Stimulated activated CD8-positive, alpha-beta memory T cell treated with anti-CD3 and anti-CD28 coated beads, Interleukin-7, amount 100 ng/mL, for 1 hour (primary cell): ENCODE measurements at places on chromosomes 3 and 15.

GRCh38 chr3:173745952-173746682 is 348.6 kb downstream of the NLGN1 start:
- DNase-seq, result no peak

GRCh38 chr3:24495326-24495994 is 810 bp upstream of the THRB start:
- DNase-seq, result no peak

DNA sequence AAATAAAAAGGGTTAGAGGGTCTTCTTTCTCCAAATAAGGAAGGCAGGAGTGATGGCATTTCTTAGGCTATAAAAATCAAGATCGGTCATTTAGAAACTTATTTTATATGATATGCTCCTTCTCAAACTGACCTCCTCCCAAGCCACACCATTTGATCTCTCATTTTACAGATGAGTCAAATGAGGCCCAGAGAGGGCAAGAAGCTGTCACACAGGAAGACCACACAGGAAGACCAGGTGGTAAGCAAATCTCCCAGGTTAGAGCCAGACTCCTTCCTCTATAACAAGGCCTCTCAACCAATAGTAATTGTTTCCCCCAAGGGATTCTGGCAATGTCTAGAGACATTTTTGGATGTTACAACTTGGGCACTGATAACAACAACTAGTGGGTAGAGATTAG is 13.8 kb downstream of the TLE3 start:
- DNase-seq, result no peak

- DNase-seq, result no peak
Observed at GRCh38 chr3:188133219-188133618, 20.7 kb upstream of the LPP start.

- no peak for DNase-seq
Observed at GRCh38 chr3:194129581-194130133, 6.3 kb upstream of the HES1 start.

GRCh38 chr15:95176794-95177577 is 945.6 kb downstream of the MCTP2 start:
- no peak for DNase-seq

DNA sequence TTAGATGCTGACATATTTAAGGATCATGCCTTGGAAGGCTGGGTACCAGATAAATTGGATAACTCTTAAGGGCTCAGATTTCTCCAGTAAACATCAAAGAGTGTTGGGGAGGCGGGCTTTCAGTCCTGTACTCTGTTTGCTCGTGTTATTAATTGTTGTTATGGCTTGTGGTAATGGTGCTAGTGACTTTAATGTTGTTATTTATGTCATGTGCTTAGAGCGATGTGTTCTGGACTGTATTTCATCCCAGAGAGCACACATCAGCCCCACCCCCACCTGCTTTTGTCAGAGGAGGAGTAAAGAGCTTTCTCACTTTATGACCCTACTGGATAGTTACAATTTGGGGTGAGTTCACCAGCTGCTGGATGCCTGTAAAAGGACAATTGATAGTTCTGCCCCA is 386.3 kb downstream of the EPHB1 start:
- DNase-seq, result no peak

- DNase-seq, result no peak
Observed at GRCh38 chr15:87792250-87793040, 464.1 kb downstream of the NTRK3 start.

- DNase-seq, result no peak
Observed at GRCh38 chr3:128698211-128699047, 27.6 kb upstream of the RAB7A start.

GRCh38 chr3:59737241-59737640 is 687.4 kb upstream of the CFAP20DC start:
- no peak for DNase-seq

- no peak for DNase-seq
Observed at GRCh38 chr3:101828276-101828675, 21.0 kb upstream of the NFKBIZ start.

DNA sequence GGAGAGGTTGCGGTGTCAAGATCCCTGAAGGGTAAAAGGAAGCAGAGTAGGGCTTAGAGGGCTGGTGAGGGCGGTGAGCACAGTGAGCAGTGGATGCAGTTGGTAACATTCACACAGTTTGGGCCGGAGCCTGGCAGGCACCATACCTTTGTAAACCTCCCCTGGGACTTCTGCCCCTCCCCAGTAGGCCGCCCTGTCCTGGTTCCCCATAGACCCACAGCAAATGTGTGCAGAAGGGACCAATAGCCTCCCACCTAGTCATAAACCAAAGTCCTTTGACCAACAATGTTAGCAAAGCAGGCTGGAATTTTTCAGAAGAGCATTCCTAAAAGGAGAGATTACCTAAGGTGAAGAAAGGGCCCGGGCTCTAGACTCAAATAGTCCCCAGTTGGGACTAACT is 1.7 kb upstream of the PHGR1 start:
- DNase-seq, result no peak

- DNase-seq, result no peak
Observed at GRCh38 chr3:72560846-72561675, 287.2 kb downstream of the SHQ1 start.

DNA sequence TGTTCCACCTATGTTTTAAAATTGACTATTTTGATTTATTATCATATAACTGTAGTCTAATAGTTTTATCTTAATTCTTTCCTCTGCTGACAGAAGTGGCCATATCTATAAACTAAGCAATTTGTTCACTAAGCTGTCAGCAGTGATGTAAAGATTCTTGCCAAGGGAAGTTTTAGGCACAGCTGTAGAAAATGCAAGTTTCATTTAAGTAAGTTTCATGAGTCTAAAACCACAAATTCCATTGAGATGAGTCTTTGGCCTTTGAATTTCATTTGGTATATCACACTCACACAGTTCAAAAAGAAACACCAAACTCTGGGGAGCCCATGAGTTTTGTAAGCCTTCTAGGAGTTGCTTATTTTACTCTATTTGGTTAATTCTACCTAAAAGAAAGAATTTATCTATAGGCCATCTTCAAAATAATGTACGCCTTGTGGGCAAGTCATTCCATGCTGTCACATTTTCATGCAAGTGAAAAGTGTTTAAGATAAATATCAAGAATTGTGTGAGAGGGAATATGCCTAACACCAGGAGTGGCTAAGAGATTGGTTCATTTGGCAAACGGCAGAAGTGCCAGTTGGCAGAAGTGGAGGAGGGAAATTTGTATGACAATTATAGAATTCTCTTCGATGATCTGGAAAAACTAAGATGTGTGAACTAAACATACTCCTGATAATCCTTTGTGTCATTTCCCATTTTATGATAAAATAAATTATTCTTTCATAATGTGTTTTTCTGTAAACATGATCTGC is 292.9 kb downstream of the ZIC4 start:
- no peak for DNase-seq

DNA sequence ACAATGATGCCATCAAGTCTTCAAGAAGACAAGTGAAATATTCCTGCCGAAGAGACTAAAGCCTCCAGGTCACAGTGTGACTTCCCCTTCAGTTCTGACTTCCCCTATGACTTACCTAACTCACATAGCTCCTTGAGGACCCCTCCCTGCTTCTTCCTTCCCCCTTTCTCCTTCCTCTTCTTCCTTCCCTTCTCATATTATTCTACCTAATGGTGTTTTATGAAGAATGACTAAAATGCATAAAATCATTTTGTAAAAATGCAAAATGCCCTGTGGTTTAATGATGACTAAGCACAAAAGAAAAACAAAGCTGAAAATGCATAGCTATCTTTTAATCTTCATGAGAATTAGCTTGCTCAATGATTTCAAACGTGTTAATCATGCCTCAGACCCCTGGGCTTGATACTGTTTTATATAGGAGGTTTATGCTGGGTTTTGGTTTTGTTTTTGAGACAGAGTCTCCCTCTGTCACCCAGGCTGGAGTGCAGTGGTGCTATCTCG is 26.1 kb upstream of the TM4SF4 start:
- DNase-seq, result no peak
